ENCODE measurements at places on chromosomes 7 and 10. TPM values are rescaled to one million over a fixed set of nuclear protein-coding genes. Genes with fewer than 3 reads are reported as not detected.

DNA sequence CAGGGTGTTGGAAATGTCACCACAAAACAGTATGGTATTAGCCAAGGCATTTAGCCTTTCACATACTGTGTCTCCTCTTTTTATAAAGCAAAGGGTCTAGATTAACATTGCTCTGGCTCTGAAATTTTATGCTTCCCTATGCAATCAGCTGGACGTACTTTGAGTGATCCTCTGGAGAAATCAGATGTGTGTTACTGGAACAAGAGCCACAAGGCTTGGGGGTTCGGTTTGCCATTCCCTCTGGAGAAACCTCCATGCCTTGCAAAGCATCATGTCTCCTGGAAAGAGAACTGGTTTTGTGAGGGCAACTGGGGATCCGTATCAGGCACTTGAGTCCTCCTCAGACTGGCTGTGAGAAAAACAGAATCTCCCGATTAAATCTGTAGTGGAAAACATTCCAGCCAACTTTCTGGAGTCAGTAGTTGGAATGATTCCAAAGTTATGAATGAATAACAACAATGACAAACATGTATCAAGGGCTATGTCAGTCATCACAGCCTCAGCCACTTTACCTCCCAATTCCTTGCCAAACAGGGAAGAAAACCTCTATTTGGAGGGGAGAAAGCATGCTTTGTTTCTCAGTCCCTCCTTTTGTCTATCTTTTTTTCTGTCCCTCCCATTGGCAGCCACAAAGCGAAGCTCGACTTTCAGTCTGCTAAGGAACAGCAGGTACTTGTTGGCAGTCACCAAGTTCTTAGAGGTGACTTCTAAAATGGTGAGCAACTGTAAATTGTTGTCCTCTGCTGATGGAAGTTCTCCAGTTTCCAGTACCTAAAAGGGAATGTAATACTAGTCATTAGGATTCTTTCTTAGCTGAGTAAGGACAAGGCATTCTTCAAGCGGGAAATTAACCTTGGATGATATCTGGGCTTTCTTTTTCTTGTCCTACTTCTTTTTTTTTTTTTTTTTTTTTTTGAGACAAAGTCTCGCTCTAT, 864.8 kb upstream of the AUTS2 start:
- H3K4me1 ChIP-seq = no peaks in the 10 kb centered on the region
- no peaks in the 10 kb centered on the region for H3K36me3 ChIP-seq
- H3K4me3 ChIP-seq = no peak overlapping the region
- no peak overlapping the region for H3K27ac ChIP-seq
- H3K27me3 ChIP-seq = no peaks in the 10 kb centered on the region
- no peak for DNase-seq

GRCh38 chr7:102415685-102416225, 17.6 kb upstream of the ORAI2 start:
- peak overlapping the region; percentile 97 for H3K27ac ChIP-seq
- no peaks in the 10 kb centered on the region for H3K27me3 ChIP-seq
- H3K4me3 ChIP-seq = peak overlapping the region; percentile 87
- peak; percentile 41 for DNase-seq

- no peaks in the 10 kb centered on the region for H3K27me3 ChIP-seq
- H3K4me1 ChIP-seq = peaks cover 30% of the 10 kb centered on the region
- H3K4me3 ChIP-seq = peak overlapping the region; percentile 90
- peak overlapping the region; percentile 95 for H3K27ac ChIP-seq
- peak; percentile 43 for DNase-seq
These were observed 29.7 kb downstream of the TRIM8 start for GRCh38 chr10:102673819-102674511.

- peaks cover 2% of the 10 kb centered on the region for H3K36me3 ChIP-seq
- H3K4me1 ChIP-seq = no peaks in the 10 kb centered on the region
- no peak overlapping the region for H3K4me3 ChIP-seq
- peak overlapping the region; percentile 21 for H3K27ac ChIP-seq
- no peaks in the 10 kb centered on the region for H3K27me3 ChIP-seq
- no peak for DNase-seq
These were observed 52.0 kb downstream of the ABCC2 start for GRCh38 chr10:99834410-99834809.

DNA sequence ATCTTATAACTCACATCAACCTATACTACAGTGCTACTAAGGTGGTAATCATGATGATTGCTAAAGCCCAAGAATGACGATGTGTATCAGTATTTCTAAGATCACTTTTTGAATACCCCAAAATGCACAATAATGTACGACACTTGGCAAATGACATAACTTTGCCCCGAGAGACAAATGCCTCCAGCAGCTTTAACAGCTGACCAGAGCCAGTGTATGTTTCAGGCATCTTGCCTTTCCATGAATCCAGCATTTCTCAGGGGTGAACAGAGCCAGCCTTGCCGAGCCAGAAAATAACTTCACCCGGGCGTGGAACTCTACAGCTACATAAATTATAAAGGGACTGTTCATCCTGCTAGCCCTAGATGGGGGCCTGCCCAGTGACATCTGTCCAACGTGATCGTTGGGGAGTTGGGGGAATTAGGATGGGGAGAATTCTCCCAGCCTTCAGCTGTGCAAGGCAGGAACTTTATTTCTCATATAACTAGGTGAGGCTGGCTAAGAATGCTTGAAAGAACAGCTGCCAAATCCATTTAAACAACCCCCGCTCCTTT, 1.8 kb downstream of the IGFBP3 start:
- peak overlapping the region; percentile 87 for H3K4me3 ChIP-seq
- H3K4me1 ChIP-seq = peaks cover 23% of the 10 kb centered on the region
- H3K36me3 ChIP-seq = no peaks in the 10 kb centered on the region
- H3K27me3 ChIP-seq = peaks cover 57% of the 10 kb centered on the region
- no peak overlapping the region for H3K27ac ChIP-seq

The AKR1D1 gene
- not detected for total RNA-seq

- H3K27ac ChIP-seq = no peak overlapping the region
- peaks cover 22% of the 10 kb centered on the region for H3K27me3 ChIP-seq
- DNase-seq = no peak
- H3K4me1 ChIP-seq = peaks cover 14% of the 10 kb centered on the region
- H3K36me3 ChIP-seq = no peaks in the 10 kb centered on the region
These were observed 5.0 kb upstream of the NFE2L3 start for GRCh38 chr7:26147030-26147429.

GRCh38 chr7:154874409-154875113, 128.4 kb downstream of the PAXIP1 start:
- no peak overlapping the region for H3K27ac ChIP-seq
- no peaks in the 10 kb centered on the region for H3K4me1 ChIP-seq
- H3K4me3 ChIP-seq = peak overlapping the region; percentile 34
- H3K27me3 ChIP-seq = peaks cover 50% of the 10 kb centered on the region
- H3K36me3 ChIP-seq = no peaks in the 10 kb centered on the region
- no peak for DNase-seq

- H3K27ac ChIP-seq = no peak overlapping the region
- no peak overlapping the region for H3K4me3 ChIP-seq
- H3K4me1 ChIP-seq = no peaks in the 10 kb centered on the region
- DNase-seq = no peak
- H3K36me3 ChIP-seq = peaks cover 18% of the 10 kb centered on the region
These were observed 15.1 kb downstream of the ZNF12 start for GRCh38 chr7:6691609-6692106.

GRCh38 chr10:102065561-102066398, 631 bp downstream of the HPS6 start:
- H3K4me3 ChIP-seq = peak overlapping the region; percentile 92
- H3K4me1 ChIP-seq = peaks cover 21% of the 10 kb centered on the region
- peak; percentile 11 for DNase-seq

DNA sequence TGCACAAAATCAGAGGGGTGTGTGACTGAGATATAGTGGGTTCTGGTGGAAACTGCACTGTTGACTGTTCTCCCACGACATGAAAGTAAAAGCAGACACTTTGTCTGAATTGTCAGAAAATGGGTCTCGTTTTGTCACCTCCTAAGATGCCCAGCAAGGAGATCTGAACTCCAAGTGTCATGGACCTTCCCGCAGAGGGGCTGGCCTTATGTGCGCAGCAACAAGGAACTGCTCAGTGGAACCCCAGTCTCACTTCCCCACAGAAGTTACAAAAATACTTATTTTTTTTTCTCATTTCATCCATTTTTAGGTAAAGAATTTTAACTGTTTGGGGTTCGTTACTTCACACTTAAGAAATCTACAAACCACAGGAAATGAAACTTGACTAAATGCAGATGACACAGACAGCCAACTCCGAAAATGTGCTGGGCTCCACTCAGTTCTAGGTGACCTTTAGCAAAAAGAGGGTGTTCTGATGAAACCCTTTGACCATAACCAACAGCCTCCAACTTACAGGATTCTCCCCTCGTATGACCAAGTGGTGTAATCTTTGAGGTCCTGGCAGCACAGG, 115.0 kb downstream of the FAM107B start:
- peak overlapping the region; percentile 75 for H3K4me3 ChIP-seq
- H3K4me1 ChIP-seq = peaks cover 41% of the 10 kb centered on the region
- DNase-seq = no peak
- no peaks in the 10 kb centered on the region for H3K36me3 ChIP-seq
- H3K27ac ChIP-seq = peak overlapping the region; percentile 90
- no peaks in the 10 kb centered on the region for H3K27me3 ChIP-seq

- H3K4me1 ChIP-seq = peaks cover 7% of the 10 kb centered on the region
- H3K36me3 ChIP-seq = peaks cover 6% of the 10 kb centered on the region
These were observed 40.1 kb downstream of the ZNF467 start for GRCh38 chr7:149733131-149733923.

DNA sequence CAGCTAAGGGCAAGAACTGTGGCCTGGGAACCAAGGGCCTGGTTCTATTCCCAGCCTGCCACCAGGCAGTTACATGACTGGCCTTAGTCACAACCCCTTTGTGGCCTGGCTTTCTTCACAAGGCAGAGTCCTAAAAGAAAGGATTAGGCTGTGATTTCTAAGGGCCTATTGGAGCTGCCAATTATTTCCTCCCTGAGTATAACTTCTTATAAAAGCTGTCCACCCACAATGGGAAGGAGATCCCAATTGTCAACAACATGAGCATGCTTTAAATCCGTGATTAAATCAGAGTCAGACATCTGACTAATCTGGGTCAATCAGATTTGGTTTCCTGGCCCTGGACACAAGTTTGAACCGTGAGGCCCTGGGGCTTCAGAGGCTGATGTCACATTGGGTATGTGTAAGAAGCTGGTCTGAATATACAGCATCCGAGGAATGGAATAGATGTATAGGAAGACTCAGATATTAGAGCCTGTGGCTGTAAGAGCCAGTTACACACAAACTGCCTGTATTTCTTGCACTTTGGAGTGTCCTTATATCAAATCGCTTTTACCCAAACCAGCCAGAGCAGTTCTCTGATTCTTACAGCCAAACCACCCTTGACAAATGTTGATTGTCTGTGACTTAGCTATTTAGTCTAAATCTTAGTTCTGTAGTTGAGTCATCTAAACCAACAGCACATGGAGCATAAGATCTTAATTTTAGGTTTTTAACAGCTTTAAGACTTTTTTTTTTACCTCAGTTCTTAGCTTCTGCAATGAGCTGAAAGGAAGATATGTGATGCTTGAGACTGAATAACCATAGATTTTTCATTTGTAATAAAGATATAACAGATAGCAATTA, 61.3 kb downstream of the ABCB4 start:
- H3K27ac ChIP-seq = no peak overlapping the region
- H3K4me3 ChIP-seq = no peak overlapping the region
- no peak for DNase-seq
- H3K4me1 ChIP-seq = no peaks in the 10 kb centered on the region

GRCh38 chr10:129601737-129602136, 134.7 kb downstream of the MGMT start:
- H3K4me1 ChIP-seq = no peaks in the 10 kb centered on the region
- peaks cover 3% of the 10 kb centered on the region for H3K36me3 ChIP-seq
- H3K4me3 ChIP-seq = no peak overlapping the region
- DNase-seq = no peak

DNA sequence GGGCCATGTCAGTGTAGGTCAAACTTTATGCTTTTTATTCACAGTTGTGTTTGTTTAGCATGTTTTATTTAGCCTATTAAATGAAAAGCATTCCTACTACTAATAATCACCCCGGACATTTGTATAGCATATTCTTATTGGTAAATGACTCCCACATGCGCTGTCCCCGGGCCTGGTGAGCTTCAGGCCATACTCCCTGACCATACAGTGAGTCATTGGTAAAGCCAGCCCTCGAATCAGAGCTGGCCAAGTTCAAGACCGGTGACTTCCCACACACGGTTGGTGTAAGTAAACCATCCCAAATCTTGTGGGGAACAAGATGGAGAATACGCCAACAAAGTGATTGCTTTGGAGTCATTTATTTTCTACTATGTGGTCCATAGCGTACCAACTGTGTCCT, 238.7 kb upstream of the TCF7L2 start:
- no peak overlapping the region for H3K27ac ChIP-seq
- H3K36me3 ChIP-seq = peaks cover 7% of the 10 kb centered on the region

GRCh38 chr7:23075571-23075970, 30.0 kb upstream of the KLHL7 start:
- DNase-seq = no peak
- no peaks in the 10 kb centered on the region for H3K36me3 ChIP-seq

DNA sequence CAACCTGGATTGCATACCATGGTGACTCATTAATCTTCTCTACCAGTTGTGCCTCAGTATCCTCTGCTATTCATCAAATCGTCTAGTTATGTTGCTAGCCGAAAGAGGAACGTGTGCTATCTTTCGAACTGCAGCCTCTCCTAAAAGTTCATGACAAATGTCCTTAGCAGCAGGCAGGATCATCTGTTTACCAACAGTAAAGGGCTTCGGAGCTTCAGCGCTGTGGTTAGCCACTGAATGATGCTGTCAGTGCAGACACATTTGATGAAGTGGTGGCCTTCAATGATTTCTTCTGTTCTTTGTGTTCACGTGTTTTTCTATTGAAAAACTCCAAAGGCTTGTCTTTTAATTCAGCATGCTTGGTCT, 68.8 kb downstream of the CSTF2T start:
- H3K4me1 ChIP-seq = no peaks in the 10 kb centered on the region
- H3K36me3 ChIP-seq = no peaks in the 10 kb centered on the region
- DNase-seq = no peak
- H3K4me3 ChIP-seq = no peak overlapping the region
- H3K27ac ChIP-seq = no peak overlapping the region

DNA sequence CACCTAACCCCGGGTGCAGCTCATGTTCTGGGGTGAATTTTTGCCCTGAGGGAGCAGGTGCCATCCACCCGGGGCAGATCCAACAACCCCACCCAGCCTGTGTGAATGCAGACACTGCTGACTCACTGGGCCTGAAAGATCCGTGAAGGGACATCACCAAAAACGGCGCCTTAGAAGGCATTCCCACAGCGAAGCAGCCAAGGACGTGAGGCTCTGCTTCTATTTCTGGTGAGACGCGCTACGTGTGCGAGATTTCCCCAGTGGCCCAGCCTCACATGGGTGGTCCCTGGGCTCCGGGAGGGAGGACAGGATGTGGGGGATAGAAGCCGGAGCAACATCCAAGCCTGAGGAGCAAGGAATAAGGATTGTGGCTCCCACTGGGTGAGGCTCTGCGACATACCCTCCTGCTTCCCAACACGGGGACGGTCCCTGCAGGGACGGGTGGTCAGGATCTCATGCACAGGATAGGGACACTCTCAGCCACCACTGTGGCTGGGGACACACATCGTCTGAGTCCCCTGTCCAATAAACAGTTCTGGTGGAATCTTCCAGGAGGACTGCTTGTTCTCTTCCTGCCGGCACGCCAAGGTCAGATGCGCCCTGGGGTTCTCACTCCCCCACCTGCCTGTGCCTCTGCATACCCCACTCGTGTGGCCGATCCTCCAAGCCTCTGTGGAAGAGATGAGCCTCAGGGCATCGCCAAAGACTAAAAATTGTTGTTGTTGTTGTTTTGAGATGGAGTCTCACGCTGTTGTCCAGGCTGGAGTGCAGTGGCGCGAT, 70.2 kb downstream of the ZRANB1 start:
- peaks cover 2% of the 10 kb centered on the region for H3K36me3 ChIP-seq
- H3K4me1 ChIP-seq = no peaks in the 10 kb centered on the region
- H3K4me3 ChIP-seq = no peak overlapping the region
- peaks cover 60% of the 10 kb centered on the region for H3K27me3 ChIP-seq
- no peak for DNase-seq

Measured in T-helper 17 cell (primary cell).